CD4-positive, alpha-beta T cell treated with Interleukin-4 for 4 hours (primary cell): ENCODE measurements at places on chromosomes 11 and 22.
A peak's percentile ranks its signal among the peaks of the same experiment; 100 is the strongest.

- DNase-seq = no peak
These were observed 48.2 kb downstream of the NECTIN1 start for GRCh38 chr11:119680541-119681360.

DNA sequence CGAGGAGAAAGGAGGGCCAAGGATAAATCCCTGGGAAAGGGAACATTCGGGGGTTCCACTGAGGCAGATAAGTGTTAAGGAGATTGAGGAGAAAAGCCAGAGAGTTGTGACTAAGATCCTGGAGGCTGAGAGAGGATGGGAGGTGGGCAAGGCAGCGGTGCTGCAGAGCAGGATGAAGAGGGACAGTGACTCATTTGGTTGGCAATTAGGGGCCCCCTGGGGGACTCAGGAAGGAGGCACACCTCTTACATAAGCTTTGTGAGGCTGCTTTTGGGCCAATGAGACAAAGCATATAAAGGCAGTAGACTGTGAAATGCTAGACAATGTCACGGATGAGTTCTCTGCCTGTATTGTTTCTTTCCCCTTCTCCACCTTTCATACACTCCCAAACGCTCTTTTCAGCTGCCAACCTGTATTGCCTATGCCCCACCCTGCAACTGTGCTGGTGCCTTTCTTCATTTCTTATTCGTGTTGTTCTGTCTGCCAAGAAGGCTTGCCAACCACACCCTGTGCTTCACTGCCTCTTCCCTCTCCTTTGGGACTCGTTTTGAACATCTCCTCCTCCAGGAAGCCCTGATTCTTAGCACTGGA lies 246.8 kb upstream of the KIRREL3 start:
- no peak for DNase-seq

DNA sequence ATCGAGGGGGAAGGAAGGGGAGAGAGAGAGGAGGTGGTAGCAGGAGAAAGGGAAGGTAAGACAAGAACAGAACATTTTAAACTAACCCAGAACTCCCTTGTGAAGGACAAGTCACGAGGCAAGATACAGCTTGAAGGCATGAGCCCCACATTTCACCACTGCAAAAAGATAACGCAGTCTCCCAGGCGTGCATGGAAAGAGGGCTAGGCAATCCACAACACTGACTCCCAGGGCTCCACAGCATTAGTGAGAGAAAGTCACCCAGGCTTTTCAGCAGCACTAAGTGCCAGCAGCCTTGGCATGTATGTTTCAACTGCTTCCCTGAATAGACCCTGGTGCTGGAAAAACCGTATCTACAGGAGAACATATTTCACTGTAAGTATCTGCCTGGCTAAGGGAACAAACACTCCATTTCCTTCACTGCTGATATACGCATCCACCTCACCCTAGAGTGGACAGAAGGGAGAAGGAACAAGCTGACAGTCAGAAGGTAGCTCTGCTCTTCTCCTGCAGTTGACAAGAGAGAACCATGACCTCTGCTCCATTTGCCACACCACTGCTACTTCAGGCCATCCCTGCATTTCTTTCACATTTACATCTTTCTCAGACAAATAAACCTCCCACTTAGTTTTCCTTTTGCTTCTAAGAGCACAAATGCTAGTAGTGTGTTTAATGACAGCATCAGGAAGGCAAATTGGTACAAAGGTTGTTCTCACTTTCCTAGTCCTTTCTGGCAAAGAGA lies 87.9 kb downstream of the AMBRA1 start:
- no peak for DNase-seq

DNA sequence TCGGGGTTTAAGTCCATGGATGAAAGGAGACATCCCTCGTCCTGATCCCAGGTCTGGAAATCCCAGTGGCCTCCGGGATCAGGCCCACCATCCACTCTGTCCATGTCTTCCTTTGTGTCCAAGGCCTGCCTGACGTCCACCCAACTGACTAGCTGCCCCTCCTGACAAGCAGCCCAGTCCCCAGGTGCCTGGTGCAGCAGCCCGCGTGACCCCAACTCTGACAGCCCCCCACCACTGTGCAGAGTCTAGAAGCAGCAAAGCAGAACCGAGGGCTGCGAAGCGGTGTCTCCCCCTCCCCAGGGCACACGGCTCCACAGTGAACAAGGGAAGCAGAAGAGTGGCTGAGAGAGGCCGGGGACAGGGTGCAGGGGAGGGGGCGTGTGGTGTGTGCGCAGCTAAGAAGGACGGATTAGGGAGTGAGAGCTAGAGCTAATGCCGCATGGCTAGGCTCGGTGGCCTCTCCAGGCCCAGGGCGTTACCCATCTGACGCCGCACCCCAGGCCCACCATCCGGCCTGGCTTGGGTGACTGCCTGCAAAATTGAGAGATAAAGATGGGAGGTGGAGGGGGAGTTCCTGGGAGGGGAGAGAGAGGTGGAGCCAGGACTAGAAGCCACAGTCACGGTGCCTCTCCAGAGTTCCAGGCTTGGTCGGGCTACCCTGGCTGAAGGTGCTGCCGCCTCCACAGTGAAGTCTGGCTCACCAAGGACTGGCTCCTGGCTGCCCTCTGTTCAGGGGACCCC lies 16.6 kb upstream of the BAIAP2L2 start:
- DNase-seq = no peak

DNA sequence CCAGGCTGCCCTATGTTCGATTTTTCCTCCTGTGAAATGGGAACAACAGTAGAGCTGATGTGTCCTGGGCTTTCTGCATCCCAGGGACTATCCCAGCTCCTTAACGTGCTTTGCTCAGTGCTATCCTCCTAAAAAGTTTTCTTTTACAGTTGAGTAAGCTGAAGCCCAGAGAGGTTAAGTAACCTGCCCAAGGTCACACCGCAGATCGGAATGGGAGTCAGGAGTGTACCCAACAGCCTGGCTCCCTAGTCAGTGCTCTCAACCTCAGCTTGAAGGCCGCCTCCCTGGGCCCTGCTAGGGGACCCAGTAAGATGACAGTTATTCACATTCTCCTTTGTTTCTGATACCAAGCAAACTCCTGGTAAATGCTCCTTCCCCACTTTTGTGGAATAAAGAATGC lies 45.9 kb downstream of the PARVB start:
- DNase-seq = no peak

DNA sequence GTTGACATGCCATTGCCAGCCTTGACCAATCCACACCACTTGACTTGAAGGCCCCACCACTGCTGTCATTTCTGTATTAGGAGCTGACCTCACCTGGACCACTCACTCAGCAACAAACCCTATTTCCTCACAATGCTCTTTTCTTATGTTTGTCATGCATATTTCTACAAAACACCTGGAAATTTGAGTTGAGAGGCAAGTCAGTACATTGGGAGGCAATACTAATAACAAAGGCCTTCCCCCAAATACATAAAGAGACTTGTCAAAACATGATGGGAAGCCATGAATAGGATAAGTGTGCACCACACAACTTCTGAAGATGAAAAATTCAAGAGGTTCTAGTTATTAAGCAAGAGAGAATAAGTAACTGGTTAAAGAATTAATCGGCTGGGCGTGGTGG lies 77.9 kb upstream of the POU2AF2 start:
- DNase-seq = no peak

- no peak for DNase-seq
These were observed 51.2 kb upstream of the MYO18B start for GRCh38 chr22:25690798-25691197.

- no peak for DNase-seq
These were observed 41.2 kb upstream of the SLC36A4 start for GRCh38 chr11:93238956-93239355.

GRCh38 chr11:19701421-19701820 lies 11.2 kb upstream of the NAV2 start:
- no peak for DNase-seq

GRCh38 chr11:70504246-70505020 lies 106.1 kb downstream of the CTTN start:
- DNase-seq = no peak

DNA sequence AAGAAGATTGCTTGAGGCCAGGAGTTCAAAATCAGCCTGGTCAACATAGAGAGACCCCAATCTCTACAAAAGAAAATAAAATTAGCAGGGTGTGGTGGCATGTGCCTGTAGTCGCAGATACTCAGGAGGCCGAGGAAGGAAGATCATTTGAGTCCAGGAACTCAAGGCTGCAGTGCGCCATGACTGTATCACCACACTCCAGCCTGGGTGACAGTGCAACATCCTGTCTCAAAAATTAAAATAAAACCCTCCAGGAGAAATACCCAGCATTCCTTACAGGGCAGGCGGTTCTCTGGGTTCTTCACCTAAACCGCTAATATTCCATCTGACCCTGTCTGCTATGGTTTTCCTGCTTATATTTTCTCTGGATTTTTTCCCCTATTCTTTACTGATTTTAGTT lies 13.5 kb downstream of the TCF20 start:
- DNase-seq = no peak

- no peak for DNase-seq
These were observed 17.5 kb downstream of the CTTN start for GRCh38 chr11:70415642-70416395.

GRCh38 chr11:9053316-9054035 lies 37.9 kb downstream of the SCUBE2 start:
- DNase-seq = no peak

DNA sequence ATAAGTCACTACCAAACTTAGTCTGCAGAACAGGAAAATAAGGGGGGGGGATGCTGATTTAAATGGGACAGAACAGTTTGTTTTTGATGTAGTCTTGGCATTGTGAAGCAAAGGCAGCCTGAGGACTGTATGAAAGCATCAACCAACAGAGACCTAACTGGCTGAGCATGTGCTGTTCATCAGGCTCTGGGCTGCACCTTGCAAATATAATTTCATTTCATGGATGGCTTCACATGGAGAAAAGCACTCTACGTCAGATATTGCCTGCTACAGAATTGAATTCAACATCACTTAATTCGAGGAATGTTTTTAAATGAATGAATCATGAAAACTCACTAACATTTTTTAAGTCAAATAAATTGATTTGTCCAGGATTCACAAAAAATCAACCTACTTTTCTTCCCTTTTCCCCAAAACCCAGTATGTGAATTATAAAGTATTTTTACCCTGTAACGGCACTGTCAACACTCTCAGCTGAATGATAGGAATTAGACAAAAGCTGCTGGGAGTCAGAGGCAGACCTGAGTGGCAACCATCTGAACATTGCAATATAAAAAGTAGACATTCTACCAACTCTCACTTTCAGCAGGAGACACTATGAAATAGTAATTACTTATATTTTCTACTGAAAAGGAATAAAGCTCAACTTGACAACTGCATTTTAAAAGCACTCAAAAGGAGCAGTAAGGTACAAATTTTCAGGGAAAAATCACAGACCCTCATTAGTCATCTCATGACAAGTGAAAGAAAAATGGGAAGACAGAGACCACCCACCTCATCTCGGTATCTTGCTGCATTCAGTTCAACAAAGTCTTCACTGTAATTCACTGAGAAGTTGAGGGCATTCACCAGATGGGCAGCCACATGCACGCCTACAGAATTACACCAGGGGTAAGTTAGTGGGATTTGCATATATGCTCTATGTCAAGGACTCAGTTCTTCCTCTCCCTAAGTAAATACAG lies 47.5 kb downstream of the NOX4 start:
- no peak for DNase-seq

- DNase-seq = no peak
These were observed 57.8 kb downstream of the NXPE1 start for GRCh38 chr11:114501901-114502300.

DNA sequence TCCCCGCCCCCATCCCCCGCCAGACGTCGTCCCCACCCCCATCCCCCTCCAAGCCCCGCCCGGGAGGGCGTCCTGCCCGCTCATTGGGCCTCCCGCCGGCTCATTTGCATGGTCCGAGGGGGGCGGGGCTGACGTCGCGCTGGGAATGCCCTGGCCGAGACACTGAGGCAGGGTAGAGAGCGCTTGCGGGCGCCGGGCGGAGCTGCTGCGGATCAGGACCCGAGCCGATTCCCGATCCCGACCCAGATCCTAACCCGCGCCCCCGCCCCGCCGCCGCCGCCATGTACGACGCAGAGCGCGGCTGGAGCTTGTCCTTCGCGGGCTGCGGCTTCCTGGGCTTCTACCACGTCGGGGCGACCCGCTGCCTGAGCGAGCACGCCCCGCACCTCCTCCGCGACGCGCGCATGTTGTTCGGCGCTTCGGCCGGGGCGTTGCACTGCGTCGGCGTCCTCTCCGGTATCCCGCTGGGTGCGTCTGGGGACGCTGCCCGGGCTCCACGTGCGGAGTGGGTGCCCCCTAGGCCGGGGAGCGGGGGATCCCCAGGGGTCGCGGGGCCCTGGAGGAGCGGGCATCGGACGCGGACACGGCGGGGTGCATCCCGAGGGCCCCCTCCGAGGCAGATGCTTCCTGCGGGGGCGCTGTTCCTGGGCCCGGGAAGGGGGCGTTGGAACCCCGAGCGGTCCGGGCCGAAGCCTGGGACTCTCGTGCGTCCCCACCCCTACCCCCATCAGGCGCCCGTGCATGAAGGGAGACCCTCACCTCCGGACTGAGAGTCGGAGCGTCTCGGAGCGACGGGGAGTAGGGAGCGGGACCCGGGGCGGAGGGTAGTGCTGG lies at the start of gene PNPLA3:
Gene PNPLA3 (plus strand): TSS at position 175 of the 834 bp plus-strand sequence. CDS start 107 bp downstream, at position 282.
- DNase-seq = peak; percentile 63

GRCh38 chr22:23424031-23424430 lies 156.1 kb downstream of the IGLL1 start:
- no peak for DNase-seq

GRCh38 chr11:118239509-118240205 lies 12.5 kb downstream of the MPZL3 start:
- no peak for DNase-seq

- DNase-seq = no peak
These were observed 713.8 kb downstream of the TBC1D22A start for GRCh38 chr22:47476231-47476630.

DNA sequence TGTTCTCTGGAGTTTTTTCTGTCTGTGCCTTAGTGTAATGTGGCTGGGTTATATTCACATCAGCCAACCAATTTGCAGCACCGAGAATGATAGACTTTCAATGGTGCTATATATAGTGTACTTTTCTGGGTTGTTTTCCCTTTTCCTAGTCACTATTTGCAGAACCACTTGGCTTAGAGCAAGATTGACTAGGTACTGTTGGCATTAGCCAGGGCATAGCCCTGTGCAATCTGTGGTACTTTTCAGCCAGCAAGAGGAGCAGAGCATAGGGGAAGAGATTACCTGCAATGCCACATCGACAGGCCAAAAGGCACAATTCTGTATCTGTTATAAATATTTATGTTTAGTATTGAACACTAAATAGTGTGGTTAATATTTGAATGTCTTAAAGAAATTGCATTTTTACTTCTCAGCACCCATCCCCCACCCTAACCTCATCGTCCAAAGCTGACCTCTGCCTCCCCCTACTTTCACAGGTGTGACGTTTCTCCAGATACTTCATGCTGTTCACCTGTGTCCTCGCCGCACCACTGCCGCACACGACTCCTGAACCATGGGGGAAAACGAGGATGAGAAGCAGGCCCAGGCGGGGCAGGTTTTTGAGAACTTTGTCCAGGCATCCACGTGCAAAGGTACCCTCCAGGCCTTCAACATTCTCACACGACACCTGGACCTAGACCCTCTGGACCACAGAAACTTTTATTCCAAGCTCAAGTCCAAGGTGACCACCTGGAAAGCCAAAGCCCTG lies 51.4 kb downstream of the MICAL2 start:
- no peak for DNase-seq

- DNase-seq = no peak
These were observed 950.9 kb upstream of the CHORDC1 start for GRCh38 chr11:91173701-91174100.

- no peak for DNase-seq
These were observed 87.4 kb upstream of the LRRC55 start for GRCh38 chr11:57094181-57094935.
